ENCODE measurements at places on chromosomes 7 and 10. TPM values are rescaled to one million over a fixed set of nuclear protein-coding genes. Genes with fewer than 3 reads are reported as not detected.
A peak's percentile ranks its signal among the peaks of the same experiment; 100 is the strongest.

CYP2C18 gene
- not detected for total RNA-seq

GRCh38 chr7:70599446-70600190 lies 532.3 kb upstream of the GALNT17 start:
- no peak overlapping the region for H3K27ac ChIP-seq
- no peaks in the 10 kb centered on the region for H3K4me1 ChIP-seq
- H3K4me3 ChIP-seq = no peak overlapping the region
- peaks cover 20% of the 10 kb centered on the region for H3K27me3 ChIP-seq

GRCh38 chr7:12941512-12941911 lies 254.1 kb downstream of the ARL4A start:
- no peak overlapping the region for H3K4me3 ChIP-seq
- no peaks in the 10 kb centered on the region for H3K4me1 ChIP-seq
- no peak overlapping the region for H3K27ac ChIP-seq

FAM25G gene
- not detected for total RNA-seq

TDRD1 gene
- total RNA-seq = 6.0 TPM

GRCh38 chr10:97128039-97128492 lies 57.7 kb downstream of the SLIT1 start:
- DNase-seq = no peak
- H3K4me1 ChIP-seq = no peaks in the 10 kb centered on the region
- H3K36me3 ChIP-seq = no peaks in the 10 kb centered on the region

PARD3 gene
- 35.1 TPM for total RNA-seq

GRCh38 chr7:30459591-30460245 lies 18.9 kb downstream of the NOD1 start:
- no peaks in the 10 kb centered on the region for H3K27me3 ChIP-seq
- DNase-seq = no peak
- no peak overlapping the region for H3K4me3 ChIP-seq
- H3K4me1 ChIP-seq = peaks cover 43% of the 10 kb centered on the region
- H3K36me3 ChIP-seq = peaks cover 14% of the 10 kb centered on the region

HOXA6 gene
- total RNA-seq = not detected

LAMB1 gene
- 79.9 TPM for total RNA-seq

DNA sequence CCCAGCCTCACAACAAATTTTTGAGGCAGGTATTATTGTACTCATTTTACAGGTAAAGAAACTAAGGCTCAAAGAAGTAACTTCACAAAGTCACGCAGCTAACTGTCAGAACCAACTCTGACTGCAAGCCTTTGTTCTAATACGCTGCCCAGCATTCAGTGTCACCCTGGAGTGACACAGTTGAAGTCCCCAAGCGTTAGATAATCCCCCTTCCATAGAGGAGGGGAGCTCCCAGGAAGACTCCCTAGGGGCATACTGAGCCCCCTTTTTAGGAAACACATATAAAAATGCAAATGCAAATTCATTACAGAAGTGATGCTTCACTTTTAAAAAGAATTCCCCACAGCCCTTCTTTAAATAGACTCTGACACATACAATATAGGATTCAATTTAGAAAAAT lies 101.0 kb upstream of the MACROH2A2 start:
- H3K27ac ChIP-seq = no peak overlapping the region
- no peak overlapping the region for H3K4me3 ChIP-seq
- no peaks in the 10 kb centered on the region for H3K4me1 ChIP-seq
- no peak for DNase-seq
- H3K27me3 ChIP-seq = no peaks in the 10 kb centered on the region
- no peaks in the 10 kb centered on the region for H3K36me3 ChIP-seq

FRMPD2 gene
- total RNA-seq = 0.20 TPM

TMEM236 gene
- not detected for total RNA-seq

DNA sequence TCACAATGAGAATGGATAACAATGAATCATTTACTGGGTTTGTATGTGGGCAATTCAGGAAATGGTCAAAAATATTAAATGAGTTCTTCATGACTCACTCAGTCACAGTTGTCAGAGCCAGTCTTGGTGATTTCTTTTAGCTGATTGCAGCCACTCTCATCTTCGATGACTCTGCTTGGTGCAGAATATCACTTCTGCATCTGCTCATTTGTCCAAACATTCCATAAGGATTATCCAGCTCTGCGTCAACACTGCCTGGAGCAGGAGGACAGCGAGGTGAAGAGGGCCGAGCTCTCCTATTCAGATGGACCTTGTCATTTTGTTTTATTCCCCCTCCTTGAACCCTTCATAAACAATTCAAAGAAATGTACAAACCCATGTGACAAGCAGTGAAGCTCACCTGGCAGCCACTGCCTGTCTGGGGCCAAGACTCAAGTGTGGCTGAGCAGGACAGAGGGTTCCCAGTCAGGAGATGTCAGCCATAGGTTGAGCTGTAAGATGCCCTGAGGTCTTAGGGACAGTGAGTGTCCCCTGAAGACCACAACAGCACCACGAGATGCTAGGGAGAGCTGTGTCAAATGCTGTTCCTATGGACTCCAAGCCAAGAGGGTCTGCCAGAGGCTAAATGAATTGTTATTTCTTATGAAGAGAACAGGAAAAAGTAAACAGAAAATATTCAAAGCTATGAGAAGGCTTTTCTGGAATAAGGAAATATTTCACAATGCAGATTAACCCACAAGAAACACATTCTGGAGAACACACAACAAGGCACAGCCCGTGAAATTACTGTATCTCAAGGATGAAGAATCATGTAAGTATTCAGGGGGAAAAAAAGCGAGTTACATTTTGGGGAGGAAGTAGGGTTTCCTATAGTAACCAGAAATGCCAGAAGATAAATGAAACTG lies 33.1 kb upstream of the EGFR start:
- DNase-seq = no peak
- H3K27me3 ChIP-seq = no peaks in the 10 kb centered on the region
- no peaks in the 10 kb centered on the region for H3K36me3 ChIP-seq
- no peak overlapping the region for H3K27ac ChIP-seq
- H3K4me3 ChIP-seq = no peak overlapping the region

FAM241B gene
- total RNA-seq = 7.3 TPM

- DNase-seq = no peak
- no peak overlapping the region for H3K4me3 ChIP-seq
- no peaks in the 10 kb centered on the region for H3K27me3 ChIP-seq
These were observed 47.6 kb downstream of the RALA start for GRCh38 chr7:39670934-39671333.

C10orf62 gene
- total RNA-seq = 0.49 TPM

DNA sequence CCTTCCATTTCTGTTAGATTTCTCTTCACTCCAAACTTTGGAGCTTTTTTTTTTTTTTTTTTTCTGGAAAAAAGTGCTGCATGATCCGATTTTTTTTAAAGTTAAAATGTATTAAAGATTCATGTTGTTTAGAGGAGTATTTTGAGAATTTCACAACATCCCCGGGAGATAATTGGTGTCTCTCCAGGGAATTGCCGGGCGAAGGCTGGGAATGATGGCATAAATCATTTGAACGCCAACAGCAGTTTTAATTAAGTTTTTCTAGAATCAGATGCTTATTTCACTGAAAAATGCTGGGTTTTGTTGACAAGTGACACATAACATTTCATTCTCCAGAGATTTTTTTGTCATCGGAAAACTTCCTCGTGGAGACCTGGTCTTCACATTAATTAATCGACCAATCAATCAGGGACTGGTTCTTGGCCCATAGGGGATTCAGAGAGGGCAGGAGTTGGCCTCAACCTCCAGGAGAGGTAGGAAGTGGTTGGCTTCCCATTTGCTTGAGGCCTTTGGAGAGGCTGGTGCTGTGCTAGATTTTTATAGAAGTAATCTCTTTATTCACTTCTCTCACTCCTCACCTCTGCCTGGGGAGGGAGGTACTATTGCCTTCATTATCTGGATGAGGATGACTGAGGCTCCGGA lies 439.4 kb downstream of the TYW1 start:
- DNase-seq = no peak
- no peak overlapping the region for H3K27ac ChIP-seq
- H3K4me3 ChIP-seq = no peak overlapping the region
- no peaks in the 10 kb centered on the region for H3K36me3 ChIP-seq
- H3K27me3 ChIP-seq = no peaks in the 10 kb centered on the region

GRCh38 chr7:1867370-1868260 lies 197.5 kb downstream of the ELFN1 start:
- no peaks in the 10 kb centered on the region for H3K4me1 ChIP-seq
- DNase-seq = no peak
- no peaks in the 10 kb centered on the region for H3K27me3 ChIP-seq
- no peak overlapping the region for H3K4me3 ChIP-seq
- H3K27ac ChIP-seq = no peak overlapping the region

GRCh38 chr7:143054621-143055020 lies 2.5 kb downstream of the OR6V1 start:
- no peaks in the 10 kb centered on the region for H3K27me3 ChIP-seq
- no peaks in the 10 kb centered on the region for H3K36me3 ChIP-seq
- no peak overlapping the region for H3K27ac ChIP-seq
- DNase-seq = no peak
- H3K4me3 ChIP-seq = no peak overlapping the region

CRHR2 gene
- total RNA-seq = 0.44 TPM

GRCh38 chr7:114916261-114916892 lies 5.5 kb upstream of the MDFIC start:
- H3K27ac ChIP-seq = no peak overlapping the region
- H3K36me3 ChIP-seq = no peaks in the 10 kb centered on the region
- H3K27me3 ChIP-seq = no peaks in the 10 kb centered on the region
- no peak overlapping the region for H3K4me3 ChIP-seq

- H3K4me1 ChIP-seq = no peaks in the 10 kb centered on the region
- no peak for DNase-seq
- H3K27ac ChIP-seq = no peak overlapping the region
- no peaks in the 10 kb centered on the region for H3K27me3 ChIP-seq
- no peaks in the 10 kb centered on the region for H3K36me3 ChIP-seq
- H3K4me3 ChIP-seq = no peak overlapping the region
These were observed 77.5 kb downstream of the LRRC4 start for GRCh38 chr7:127953423-127954356.

- DNase-seq = no peak
- no peak overlapping the region for H3K27ac ChIP-seq
- H3K36me3 ChIP-seq = no peaks in the 10 kb centered on the region
- H3K27me3 ChIP-seq = no peaks in the 10 kb centered on the region
- no peak overlapping the region for H3K4me3 ChIP-seq
These were observed 147.9 kb downstream of the DGKB start for GRCh38 chr7:14754631-14755030.

DNA sequence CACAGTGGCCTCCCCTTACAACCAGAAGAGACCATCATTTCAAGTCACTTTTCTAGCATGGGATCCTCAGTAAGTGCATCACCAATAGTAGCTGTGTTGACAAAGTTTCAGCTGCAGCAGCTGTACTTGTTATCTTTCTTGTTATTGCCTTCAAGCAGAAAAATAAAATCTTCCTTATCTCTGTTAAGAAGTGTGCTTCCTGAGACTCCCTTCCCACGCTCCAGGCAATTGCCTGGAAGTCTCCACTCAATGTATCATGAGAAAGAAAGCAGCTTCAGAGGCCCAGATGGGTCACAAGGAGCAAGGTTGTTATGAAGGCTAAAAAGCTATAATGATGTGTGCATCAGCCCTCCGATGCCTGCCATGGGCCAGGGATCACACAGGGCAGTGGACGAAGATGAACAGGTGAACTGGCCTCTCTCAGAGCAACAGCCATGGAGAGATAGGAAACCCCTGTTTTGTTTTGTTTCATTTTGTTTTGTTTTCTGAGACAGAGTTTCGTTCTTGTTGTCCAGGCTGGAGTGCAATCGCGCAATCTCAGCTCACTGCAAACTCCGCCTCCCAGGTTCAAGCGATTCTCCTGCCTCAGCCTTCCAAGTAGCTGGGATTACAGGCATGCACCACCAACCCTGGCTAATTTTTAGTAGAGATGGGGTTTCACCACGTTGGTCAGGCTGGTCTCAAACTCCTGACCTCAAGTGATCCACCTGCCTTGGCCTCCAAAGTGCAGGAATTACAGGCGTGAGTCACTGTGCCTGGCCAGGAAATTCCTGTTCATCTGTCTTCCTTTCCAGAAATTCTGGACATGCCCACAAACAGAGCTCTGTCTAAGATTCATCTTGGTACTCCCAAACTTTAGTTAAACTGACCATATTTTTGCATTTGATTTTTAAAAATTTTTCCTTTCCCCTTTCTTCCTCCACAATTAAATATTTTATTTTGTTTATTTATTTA lies 340.5 kb downstream of the TNS3 start:
- H3K4me3 ChIP-seq = no peak overlapping the region
- H3K27me3 ChIP-seq = no peaks in the 10 kb centered on the region
- peaks cover 14% of the 10 kb centered on the region for H3K4me1 ChIP-seq
- no peak overlapping the region for H3K27ac ChIP-seq
- no peak for DNase-seq
- no peaks in the 10 kb centered on the region for H3K36me3 ChIP-seq

DNA sequence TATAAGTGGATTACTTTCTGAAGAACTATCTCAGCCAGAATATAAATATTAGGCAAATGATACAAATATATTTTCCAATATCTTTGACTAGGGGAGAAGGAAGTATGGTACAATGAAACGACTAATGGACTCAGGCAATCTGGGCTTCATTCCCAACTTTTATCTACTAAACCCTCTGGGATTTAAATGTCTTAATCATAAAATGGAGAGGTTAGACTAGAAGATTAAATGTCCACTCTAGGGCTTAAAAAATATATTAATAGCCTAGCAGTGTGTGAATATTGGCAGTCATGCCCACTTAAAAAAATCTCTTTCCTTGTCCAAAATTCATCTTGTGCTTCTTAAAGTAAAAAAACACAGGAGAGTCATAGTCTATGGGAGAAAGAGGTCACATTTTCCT lies 98.3 kb downstream of the CTTNBP2 start:
- no peak overlapping the region for H3K4me3 ChIP-seq
- H3K36me3 ChIP-seq = no peaks in the 10 kb centered on the region
- no peak for DNase-seq
- H3K27ac ChIP-seq = no peak overlapping the region

MLXIPL gene
- total RNA-seq = 0.28 TPM

GRCh38 chr10:3945026-3945425 lies 160.0 kb upstream of the KLF6 start:
- no peaks in the 10 kb centered on the region for H3K4me1 ChIP-seq
- DNase-seq = no peak
- no peaks in the 10 kb centered on the region for H3K27me3 ChIP-seq
- H3K36me3 ChIP-seq = no peaks in the 10 kb centered on the region

DNA sequence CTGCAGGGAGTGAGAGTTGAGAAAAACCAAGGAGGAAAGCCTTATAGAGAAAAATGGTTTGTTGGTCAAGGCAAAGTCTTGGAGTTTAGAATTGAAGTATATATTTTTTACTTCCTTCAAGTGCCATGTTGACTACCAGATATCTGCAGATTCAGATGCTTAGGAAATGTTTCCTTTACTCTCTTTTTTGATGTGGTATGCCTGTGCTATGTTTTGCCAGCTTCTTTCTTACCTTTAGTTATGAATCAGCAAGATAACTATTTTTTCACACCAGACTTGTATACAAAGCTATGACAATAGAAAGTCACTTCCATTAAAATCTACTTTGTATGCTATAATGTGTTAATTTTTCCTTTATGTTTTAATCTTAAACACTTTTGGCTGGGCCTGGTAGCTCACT lies 3.6 kb downstream of the R3HCC1L start:
- no peaks in the 10 kb centered on the region for H3K36me3 ChIP-seq
- H3K4me1 ChIP-seq = peaks cover 21% of the 10 kb centered on the region
- no peaks in the 10 kb centered on the region for H3K27me3 ChIP-seq
- H3K27ac ChIP-seq = no peak overlapping the region
- H3K4me3 ChIP-seq = no peak overlapping the region

GRCh38 chr7:142853739-142854371 lies 1.0 kb upstream of the EPHB6 start:
- DNase-seq = peak; percentile 60
- H3K27ac ChIP-seq = peak overlapping the region; percentile 50
- H3K27me3 ChIP-seq = peaks cover 18% of the 10 kb centered on the region
- H3K36me3 ChIP-seq = no peaks in the 10 kb centered on the region

URGCP gene
- total RNA-seq = 39.0 TPM

- no peak overlapping the region for H3K27ac ChIP-seq
- DNase-seq = no peak
- H3K27me3 ChIP-seq = peaks cover 35% of the 10 kb centered on the region
- H3K4me1 ChIP-seq = no peaks in the 10 kb centered on the region
These were observed 1150.3 kb downstream of the TYW1 start for GRCh38 chr7:68146983-68147382.
